ENCODE measurements at places on chromosomes 7 and 10. TPM values are rescaled to one million over a fixed set of nuclear protein-coding genes. Genes with fewer than 3 reads are reported as not detected.

The PIP gene
- total RNA-seq, result 1.1 TPM

The IFIT1B gene
- not detected for total RNA-seq

DNA sequence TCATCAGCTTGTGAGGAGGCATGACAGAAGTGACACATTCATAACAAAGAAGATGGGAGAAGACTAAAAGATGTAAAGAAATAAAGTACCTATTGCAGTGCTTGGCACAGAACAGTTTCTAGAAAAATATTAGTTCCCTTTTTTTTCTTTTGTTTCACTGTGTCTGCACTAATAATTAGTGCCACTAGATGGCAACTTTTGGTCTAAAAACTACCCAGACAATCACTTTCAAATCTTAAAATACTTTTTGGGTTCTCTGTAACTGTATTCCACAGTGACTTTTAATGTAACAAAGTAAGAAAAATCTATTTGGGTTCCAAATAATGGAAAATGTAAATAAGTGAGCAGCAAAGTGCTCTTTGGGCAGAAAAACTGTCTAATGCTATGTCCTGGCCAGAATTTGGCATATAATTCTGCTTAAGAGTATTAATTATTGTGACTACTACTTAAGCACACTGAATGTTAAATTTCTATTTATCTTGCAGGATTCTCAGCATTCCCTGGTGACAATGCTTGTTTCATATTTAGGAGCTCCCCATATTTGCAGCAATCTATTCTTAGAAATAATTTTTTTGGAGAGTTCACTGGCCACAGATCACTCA, 134.8 kb upstream of the KIF5B start:
- DNase-seq, result no peak

GRCh38 chr10:88012641-88013040, 149.2 kb downstream of the PTEN start:
- no peak for DNase-seq

The SLC13A4 gene
- total RNA-seq, result 2.0 TPM

DNA sequence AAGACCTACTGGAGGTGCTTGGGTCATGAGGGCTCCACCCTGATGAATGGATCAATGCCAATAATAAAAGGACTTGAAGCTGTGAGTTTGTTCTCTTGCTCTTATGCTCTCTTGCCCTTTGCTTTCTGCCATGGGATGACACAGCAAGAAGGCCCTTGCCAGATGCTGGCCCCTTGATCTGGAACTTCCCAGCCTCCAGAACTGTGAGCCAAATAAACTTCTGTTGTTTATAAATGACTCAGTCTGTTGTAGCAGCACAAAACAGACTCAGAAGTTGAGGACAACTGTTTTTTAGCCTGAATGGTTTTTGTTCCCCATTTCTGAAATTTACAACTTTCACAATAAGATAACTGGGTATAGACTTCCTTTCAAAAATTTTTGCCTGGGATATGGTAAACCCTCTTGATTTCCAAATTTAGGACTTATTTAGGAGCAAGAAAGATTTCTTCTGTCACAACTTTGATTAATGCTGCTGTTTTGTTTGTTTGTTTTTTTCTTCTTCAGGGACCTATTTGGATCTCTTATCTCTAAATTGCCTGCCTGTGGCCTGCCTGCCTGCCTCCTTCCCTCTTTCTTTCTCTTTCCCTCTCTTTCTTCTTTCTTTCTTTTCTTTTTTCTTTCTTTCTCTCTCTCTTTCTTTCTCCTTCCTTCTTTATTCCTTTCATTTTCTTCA, 12.1 kb downstream of the ENTPD1 start:
- no peak for DNase-seq

The RAMP3 gene
- 76.5 TPM for total RNA-seq

GRCh38 chr7:157715071-157715937, 378.5 kb downstream of the DNAJB6 start:
- no peak for DNase-seq

DNA sequence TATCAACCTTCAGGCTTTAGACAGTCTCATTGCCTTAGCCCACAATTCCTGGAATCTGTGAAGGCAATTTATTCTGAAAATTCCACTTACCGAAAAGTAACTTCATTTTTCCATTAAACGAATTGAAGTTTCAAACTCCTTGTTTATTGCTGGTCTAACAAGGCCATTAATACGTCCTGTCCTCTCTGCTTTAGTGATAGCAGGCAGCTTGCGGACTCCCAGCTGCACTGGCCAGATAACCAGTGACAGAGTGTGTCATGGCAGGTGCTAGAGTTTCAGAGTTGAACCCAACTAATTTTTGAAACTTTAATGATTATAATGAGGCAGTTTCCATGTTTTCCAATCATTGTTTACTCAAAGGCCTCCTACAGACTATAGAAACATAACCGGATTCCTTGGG, 31.1 kb downstream of the LOXL4 start:
- DNase-seq, result no peak

The CYP3A4 gene
- total RNA-seq, result not detected

GRCh38 chr10:97059006-97059871, 126.5 kb downstream of the SLIT1 start:
- no peak for DNase-seq

DNA sequence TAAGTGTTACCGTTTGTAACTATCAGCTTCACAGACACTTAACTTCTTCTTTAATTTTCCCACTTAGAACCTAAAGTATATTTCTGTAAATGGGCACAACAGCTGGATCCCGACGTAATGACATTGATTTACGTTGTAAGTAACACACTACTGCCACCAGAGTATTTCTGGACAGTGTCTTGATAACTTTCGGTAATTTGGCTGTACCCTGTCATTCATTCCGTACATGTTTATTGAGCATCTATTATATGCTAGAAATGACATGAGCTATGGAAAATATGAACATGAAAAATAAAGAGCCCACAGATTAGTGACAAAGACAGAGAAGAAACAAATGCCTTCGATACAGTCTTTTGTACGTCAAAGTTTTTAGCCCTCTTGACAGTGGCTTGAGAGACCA, 291.4 kb downstream of the CCDC3 start:
- no peak for DNase-seq

The IDI2 gene
- not detected for total RNA-seq

All from thoracic aorta (tissue), 2 donors.